Kidney capillary endothelial cell (primary cell): ENCODE measurements at places on chromosomes 5 and 9.

DNA sequence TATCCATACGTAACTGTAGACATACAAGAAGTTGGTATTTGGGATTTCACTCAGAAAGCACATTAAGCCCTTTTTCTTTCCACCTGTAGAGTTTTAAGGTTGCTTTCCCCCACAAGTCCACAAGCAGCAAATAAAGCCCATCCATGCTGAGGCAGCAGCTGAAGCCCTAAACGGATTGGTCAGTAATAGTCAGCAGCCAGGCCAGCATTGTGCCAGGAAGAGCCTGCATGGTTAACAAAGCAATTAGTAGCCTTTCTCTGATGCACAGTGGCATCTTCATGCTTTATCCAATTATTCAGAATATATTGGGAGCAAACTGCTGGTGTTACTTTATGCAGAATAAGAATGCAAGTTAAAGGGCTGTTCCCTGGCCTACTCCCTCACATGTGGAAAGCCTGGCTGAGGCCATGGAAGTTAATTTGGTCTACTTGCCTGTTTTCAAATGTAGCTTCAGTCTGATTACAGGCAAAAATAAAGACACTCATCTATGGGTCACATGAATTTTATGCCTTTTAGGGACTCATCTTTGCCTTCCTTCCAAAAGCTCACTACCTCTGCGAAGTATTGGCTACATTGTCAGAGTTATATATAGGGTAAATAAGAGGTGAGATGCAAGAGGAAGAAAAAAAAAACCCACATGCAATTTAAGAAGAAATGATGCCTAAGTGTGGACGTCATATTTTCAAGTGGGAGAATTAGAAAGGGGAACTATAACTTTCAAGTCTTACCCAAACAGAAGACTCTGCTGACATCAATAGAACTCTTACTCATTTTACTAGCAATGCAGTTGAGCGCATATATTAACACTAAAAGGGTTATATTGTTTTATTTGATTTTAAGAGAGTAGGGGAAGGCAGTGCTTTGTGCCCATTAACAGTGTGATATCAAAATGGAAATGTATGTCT lies 15.9 kb downstream of the EBF1 start:
- DNase-seq = no peak

DNA sequence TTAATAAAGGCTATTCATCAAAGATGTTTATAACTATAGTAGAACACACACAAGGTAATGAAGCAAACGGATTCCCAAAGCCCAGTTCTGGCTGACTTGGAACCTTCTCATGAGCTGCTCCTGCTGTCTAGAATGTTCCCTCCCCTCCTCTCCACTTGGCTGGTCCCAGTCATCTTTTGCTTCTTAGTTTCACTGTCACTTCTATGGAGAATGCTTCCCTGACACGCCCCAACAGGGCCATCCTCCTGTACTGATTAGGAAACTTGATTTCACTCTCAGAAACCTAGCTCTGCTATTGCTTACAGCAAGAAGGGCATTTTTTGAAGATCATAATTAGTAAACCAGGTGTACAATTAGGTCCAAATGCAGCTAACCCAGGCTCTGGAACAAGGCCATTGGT lies 3.2 kb upstream of the RAPGEF1 start:
- no peak for DNase-seq

GRCh38 chr5:173733831-173734501 lies 117.5 kb upstream of the BOD1 start:
- no peak for DNase-seq

GRCh38 chr5:140875085-140876065 lies at the start of gene PCDHA12:
Gene PCDHA12, plus strand, starts transcription at chr5:140875308. Its CDS starts 165 bp downstream, at chr5:140875473.
- no peak for DNase-seq

GRCh38 chr9:69583645-69584234 lies 88.4 kb downstream of the APBA1 start:
- no peak for DNase-seq

GRCh38 chr5:41795125-41795524 lies 75.1 kb downstream of the OXCT1 start:
- DNase-seq = no peak

GRCh38 chr9:74415995-74416394 lies 81.1 kb upstream of the RORB start:
- DNase-seq = no peak

DNA sequence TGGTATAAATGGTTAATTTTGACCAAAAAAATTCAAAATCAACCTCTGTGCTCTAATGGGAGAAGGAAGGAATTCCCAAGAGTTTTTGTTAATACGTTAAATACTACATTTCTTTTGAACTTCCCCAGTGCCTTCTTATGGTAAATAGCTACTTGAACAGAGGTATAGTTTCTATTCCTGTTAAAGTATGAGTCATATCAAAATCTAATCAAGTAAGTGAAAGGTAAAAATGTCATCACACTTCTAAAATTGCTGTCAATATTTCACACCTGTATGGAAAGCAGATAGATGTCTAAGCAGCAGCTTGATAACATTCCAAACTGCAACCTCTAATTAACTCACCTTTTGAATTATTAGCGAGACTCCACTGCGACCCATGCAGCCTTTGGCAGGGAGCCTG lies 214.1 kb upstream of the MEF2C start:
- no peak for DNase-seq

GRCh38 chr9:89379508-89380115 lies 61.3 kb downstream of the SECISBP2 start:
- no peak for DNase-seq

DNA sequence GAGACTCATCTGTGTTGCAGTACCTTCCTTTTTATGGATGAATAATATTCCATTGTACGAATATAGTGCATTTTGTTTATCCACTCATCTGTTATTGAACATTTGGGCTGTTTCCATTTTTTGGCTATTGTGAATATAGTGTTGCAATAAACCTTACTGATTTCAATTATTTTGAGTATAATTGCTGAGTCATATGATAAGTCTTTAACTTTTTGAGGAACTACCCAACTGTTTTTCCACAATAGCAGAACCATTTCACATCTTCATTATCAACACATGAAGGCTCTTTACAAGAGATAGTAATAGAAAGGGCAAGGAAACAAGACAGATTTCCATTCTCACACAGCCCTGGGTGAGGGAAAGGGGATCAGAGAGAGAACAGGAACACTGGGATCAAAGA lies 329.2 kb downstream of the RAB3C start:
- no peak for DNase-seq

- DNase-seq = no peak
These were observed 313.5 kb upstream of the PDE4D start for GRCh38 chr5:60207040-60207439.

DNA sequence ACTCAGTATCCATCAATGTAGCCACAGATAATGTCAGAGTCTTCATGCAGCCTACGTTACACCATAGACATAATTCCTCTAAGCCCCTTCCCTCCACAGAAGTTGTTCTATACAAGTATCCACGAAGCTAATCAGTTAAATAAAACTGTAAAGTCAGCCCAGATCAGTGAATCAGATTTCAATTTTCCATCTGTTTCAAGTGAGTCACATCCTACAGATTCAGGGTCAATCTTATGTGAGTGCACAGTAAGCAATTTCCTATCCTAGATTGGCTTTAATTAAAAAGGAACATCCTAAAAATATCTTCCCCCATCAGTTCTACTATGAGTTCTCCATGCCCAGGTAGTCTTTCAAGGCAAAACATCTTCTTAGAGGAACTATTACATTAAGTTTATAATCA lies 402.5 kb downstream of the EFNA5 start:
- no peak for DNase-seq

DNA sequence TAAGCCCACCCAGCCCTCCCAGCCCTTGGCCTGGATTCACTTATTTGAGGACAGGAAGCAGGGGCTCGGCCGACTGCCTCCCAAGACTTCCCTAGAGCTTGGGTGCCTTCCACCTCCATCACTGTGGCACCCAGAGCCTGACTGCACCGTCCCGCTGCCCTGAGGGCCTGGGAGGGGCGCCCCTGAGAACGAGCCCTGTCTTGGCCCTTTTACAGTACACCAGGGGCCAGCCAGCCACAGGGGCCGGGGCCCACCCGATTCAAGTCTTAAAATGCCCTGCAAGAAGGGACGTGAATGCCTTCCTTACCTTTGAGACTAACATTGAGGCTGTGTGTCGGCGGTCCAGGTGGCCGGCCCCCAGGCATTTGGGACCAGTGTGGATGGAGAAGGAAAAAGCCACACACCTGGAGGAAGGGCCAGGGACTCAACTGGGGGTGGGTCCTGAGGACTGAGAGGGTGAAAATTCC lies 16.8 kb downstream of the FAM78A start:
- no peak for DNase-seq

GRCh38 chr9:129520082-129520481 lies 100.8 kb downstream of the C9orf50 start:
- DNase-seq = no peak

DNA sequence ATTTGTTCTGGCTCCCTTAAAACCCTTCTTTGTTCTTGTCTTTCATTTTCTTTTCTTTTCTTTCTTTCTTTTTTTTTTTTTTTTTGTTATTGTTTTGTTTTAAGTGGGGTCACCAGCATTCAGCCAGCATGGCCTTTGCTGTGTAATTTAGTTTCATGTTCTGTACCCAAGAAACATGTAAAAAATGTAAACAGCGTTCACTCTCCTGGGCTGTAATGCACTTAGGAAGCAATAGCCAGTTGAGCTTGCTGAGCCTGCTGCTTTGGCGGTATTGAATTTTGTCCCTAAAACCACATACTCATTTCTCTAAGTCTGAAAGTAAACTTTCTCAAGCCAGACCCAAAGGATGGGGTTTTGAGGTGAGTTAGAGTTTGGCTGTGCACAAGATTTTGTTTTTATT lies 158.6 kb downstream of the PAPPA start:
- no peak for DNase-seq

GRCh38 chr9:126623314-126623666 lies 9.6 kb downstream of the LMX1B start:
- no peak for DNase-seq
